ENCODE measurements at places on chromosomes 12 and 14.

DNA sequence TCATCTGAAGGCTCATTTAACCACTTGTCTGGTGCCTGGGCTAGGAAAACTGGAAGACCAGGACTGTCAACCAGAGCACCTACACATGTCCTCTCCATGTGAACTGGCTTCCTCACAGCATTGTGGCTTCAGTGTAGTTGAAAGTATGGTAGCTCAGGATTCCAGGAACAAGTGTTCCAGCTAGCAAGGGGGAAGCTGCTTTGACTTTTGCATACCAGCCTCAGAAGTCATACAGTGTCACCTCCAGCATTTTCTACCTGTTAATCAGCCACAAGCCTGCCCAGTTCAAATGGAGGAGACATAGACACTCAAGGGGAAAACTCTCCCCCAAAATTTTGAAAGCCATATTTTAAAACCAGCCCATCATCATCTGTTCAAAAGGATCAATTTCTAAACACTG is 212.8 kb upstream of the CAND1 start:
- no peak for DNase-seq

GRCh38 chr14:60958146-60958545 is 22.7 kb downstream of the TRMT5 start:
- DNase-seq = no peak

GRCh38 chr14:33381717-33382116 is 443.0 kb downstream of the NPAS3 start:
- DNase-seq = no peak

- no peak for DNase-seq
These were observed 54.6 kb downstream of the ADGRD1 start for GRCh38 chr12:131008131-131008912.

DNA sequence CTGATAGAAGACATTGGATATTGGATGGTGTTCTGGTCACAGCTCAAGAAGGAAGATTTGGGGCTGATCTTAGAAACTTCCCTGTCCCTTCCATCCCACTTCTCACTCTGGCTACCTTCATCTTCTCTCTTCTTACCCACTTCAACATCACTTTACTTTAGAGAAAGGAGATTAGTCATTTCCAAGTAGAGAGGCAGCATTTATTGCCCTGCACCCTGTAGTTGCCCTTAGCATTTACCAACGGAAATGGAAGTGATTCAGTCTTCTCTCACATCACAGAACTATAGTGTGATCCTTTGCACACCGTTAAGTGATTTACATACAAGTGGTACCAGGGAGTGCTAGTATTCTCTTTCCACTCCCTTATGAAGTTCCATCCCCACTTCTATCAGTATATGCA is 52.4 kb downstream of the PHLDA1 start:
- DNase-seq = no peak

DNA sequence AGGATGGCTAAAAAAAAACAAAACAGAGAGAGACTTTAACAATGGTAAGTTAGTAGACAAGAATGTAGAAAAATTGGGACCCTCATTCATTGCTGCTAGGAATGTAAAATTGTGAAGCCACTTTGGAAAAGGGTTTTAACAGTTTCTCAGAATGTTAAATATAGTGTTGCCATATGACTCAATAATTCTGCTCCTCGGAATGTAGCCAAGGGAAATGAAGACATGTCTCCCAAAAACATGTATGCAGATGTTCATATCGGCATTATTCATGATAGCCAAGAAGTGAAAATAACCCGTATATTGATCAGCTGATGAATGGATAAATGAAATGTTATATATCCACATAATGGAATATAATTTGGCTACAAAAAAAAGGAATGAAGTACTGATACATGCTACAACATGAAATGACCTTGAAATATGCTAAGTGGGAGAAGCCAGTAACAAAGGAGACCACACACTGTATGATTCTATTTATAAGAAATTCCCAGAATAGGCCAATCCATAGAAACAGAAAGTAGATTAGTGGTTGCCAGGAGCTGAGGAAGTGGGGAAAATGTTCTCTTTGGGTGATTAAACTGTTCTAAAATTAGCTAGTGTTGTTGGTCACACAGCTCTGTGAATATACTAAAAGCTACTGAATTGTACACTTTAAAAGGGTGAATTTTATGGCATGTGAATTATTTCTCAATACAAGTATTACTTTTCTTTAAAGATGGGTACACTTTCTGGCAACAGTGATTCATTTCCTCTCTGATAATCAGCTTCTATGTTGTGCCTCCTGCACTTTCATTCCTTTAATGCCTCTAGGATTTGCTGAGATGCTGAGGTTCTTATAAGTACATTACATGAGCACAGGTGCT is 132.5 kb downstream of the DAAM1 start:
- no peak for DNase-seq

DNA sequence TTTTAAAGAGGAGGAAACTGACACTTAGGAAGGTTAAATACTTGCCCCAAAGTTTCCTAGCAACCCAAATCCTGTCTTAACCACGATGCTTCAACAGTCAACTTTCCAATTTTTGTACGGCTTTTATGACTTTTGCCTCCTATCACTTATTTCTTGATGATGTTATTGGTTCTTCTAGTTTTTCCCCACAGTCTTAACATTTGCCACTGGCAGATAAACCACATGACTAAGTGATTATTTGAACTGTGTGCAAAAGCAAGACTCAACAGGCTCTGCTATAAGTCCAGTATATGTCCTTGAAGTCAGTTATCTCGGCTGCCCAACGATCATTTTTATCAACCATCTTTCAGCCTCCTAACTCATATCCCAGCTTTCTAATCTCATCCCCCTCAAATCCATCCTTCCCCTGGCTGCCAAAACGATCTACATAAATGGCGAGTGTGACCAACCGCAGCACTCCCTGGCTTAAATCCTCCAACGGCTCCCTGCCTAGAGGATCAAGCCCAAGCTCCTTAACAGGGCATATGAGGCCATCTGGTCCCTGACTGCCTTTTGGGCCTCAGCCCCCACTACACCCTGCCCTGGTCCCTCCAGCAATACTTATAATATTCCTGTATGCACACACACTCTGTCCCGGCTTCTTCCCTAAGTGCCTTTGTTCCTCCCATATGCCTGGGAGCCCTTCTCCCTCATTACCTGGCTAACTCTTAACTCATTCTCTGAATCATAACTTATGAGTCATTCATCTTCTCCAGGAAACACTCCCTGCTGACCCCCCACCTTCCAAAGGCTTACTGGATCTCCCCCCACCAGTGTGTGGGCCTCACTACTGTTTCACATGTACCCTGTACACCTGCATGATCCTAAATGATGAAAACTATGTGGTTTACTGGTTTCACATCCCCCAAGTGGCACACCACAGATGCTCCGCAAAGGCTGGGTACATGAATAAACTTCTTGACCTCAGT is 8.8 kb downstream of the VPS37B start:
- DNase-seq = no peak

DNA sequence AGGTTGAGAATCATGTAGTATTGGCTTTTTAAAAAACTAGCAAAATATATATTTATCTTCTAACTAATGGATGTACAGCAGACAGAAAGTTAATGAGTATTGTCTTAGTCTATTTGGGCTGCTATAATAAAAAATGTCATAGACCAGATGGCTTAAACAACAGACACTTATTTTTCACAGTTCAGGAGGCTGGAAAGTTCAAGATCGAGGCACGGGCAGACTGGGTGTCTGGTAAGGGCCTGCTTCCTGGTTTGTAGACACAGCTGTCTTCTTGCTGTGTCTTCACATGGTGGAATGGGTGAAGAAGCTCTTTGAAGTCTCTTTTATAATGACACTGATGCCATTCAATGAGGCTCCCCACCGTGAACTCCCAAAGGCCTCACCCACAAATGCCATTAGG is 70.1 kb upstream of the KRR1 start:
- no peak for DNase-seq

DNA sequence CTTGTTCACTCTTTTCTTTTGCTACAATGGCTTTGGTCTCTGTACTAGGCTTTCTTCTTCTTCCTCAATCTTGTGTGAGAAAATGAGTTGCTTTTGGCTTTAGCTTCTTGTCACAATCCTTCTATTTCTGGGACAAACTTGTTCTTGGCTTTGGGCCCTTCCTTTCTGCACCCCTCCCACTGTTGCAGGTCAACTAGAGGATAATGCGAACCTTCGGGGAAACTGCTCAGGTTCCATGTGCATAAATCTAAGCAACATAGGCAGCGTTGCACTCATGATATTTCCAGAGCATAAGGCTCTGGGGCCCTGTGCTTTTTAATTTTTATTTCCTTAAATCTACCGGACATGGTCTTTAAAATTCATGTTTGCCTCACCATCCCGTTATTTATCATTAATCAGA is 89.8 kb upstream of the LRIG3 start:
- no peak for DNase-seq

DNA sequence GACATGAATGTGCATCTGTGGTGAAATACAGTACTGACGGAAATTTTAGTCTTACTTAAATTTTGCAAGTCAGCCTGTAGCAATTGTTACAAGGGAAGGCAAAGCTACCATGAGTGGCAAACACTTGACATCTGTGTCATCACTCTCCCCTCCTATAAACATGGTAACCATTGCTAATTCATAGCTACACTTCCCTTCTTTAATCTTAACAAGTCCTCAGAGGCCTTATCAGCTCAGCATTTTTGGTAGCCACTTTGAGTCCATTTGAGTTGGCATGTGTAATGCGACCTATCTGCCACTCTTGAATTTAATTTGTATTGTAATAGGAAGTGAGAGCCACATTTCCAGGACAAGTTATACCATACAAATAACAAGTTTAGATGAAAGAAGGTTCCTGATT is 218.1 kb downstream of the RMST start:
- DNase-seq = no peak
